ENCODE measurements at places on chromosomes 6 and 20.

DNA sequence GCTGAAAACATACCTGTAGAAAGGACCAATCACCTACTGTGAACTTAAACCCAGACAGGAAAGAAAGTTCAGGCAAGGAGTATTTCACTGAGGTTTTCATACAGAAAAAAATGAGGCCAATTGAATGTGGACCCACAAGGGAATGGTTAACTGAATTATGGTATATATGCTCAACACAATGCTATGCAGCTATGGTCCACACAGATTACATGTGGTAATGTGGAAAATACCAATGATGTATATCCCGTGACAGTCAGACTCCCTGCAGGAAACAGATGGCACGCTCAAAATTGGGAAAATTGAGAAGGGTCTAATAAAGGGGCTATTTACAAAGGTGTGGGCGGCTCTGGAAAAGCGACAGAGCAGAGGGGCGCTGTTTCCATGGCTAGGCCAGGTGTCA lies 47.1 kb upstream of the PIM1 start:
- DNase-seq, result no peak

DNA sequence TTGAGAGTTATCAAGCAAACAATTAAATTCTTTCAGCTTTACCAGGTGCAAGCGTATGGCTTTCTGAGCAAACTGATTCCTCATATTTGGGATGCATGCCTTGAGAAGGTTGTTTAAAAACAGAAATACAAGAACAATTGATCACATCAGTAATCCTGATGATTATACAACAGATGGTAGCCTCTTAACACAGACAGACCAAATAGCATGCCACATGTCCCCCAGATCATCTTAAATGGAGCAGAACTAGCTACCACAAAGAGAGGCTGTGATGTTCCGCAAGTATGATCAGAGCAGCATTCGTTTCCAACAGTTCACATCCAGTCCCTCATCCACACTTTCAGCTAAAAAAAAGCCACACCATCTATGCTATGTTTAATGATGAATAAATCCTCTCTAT lies 246.2 kb upstream of the NRSN1 start:
- DNase-seq, result no peak

- no peak for DNase-seq
Measured at GRCh38 chr6:158939255-158940159, 60.5 kb downstream of the RSPH3 start.

DNA sequence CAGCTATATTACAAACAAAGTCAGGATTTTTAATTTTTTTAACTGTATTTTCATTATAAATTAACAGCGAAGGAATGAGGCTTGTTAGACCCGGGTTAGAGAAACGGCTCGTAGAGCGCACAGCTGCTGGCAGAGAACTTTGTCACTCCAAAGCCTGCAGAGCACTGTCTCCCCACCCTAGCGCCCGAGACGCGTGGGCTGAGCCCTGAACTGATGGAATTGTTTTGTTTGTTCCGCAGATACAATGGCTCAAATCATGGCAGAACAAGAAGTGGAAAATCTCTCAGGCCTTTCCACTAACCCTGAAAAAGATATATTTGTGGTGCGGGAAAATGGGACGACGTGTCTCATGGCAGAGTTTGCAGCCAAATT lies 810 bp downstream of the LAMP5 start:
- no peak for DNase-seq

- DNase-seq, result no peak
Measured at GRCh38 chr6:85113934-85114580, 335.8 kb upstream of the NT5E start.

- DNase-seq, result no peak
Measured at GRCh38 chr20:56788671-56789610, 159.8 kb downstream of the TFAP2C start.

DNA sequence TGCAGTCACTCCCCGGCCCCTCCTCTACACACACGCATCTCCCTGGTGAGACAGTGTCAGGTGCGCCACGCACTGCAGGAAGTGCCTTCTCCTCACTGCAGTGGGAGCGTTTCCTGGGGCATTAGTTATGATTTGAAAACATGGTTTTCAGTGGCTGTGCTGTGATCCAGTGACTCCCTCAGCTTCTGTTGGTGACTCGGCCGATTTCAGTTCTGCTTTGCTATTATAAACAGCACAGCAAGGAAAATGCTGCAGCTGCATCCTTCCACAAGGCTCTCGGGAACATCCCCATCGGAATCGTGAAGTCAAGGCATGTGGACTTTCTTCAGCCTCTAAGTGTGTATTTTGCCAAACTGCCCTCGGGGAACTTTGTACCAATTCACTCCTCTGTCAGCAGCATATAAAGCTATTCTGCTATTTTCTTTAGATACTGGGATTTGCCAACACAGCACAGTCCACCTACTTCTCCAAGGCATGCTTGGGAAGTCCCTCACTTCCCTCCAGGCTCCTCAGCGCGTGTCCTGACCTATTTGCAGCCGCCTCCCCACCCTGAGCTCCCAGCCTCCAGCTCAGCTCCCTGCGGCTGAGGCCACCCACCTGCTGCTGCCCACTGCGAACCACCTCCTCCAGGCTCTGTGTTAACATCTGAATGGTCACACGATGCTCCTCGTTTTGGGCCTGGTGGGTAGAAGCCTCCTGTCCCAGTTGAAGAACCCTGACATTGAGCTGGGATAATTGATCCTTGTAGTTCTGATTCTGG lies 54.5 kb downstream of the GINS1 start:
- DNase-seq, result no peak

GRCh38 chr20:7003598-7003997 lies 236.1 kb downstream of the BMP2 start:
- no peak for DNase-seq

- no peak for DNase-seq
Measured at GRCh38 chr6:31811645-31812044, 3.4 kb downstream of the HSPA1L start.

DNA sequence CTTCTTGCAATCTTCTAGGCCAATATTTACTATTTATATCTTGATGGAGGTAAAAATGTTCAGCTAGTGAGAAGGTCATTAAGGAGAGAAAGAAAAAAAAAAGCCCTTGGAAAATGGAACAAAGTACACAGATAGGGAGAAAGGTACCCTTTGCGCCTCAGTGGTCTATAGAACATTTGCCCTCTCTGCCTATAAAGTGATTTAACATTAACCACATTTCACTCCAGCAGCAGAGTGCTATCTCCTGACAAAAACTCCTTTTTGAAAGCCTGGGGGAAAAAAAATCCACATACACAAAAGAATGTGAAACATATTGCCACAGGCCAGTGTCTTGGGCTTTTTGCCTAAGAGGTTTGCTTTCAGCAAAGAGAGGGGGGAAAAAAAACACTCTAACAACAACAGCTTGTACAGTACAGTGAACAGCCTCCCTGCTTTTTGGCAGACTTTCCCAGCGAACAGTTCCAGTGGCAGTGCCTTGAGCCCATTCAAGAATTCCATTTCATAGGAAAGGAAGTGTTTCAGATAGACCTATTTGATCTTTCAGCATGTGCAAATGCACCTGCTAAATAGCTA lies 695 bp downstream of the ARHGAP18 start:
- no peak for DNase-seq

- no peak for DNase-seq
Measured at GRCh38 chr6:53530346-53530745, 14.6 kb downstream of the GCLC start.

DNA sequence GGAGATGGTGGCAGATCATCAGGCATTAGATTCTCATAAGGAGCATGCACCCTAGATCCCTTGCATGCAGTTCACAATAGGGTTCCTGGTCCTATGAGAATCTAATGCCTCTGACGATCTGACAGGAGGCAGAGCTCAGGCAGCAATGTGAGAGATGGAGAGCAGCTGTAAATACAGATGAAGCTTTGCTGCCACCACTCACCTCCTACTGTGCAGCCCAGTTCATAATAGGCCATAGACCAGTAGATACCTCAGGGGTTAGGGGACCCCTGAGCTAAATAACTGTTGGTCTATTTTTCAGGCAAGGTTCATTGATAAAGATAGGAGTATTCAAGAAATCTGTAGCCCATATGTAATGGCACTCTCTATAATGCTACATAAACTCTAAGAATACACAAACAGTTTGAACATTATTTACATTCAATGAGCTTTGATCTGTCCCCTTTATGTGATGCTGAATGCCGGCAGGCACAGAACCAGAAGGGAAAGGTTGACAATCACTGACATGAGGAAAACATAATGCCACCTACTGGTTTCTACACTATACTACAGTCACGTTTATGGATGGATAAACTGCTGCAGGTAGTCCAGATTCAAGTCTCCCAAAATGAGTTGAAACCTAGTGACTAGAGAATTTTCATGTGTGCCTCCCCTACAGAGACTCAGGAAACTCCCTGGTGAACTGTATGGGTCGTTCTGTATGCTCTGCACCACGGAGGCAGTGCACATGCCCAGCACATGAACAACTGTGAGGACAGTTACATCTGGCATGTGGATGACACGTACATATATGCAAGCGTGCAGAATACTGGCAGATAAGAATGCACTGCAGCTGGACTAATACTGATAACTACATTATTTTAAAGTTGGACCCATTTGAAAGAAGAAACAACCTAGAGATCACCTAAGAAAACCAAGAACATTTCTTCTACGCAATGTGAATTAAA lies 72.0 kb downstream of the DST start:
- DNase-seq, result no peak

- DNase-seq, result no peak
Measured at GRCh38 chr6:97215157-97215769, 67.8 kb downstream of the MMS22L start.

DNA sequence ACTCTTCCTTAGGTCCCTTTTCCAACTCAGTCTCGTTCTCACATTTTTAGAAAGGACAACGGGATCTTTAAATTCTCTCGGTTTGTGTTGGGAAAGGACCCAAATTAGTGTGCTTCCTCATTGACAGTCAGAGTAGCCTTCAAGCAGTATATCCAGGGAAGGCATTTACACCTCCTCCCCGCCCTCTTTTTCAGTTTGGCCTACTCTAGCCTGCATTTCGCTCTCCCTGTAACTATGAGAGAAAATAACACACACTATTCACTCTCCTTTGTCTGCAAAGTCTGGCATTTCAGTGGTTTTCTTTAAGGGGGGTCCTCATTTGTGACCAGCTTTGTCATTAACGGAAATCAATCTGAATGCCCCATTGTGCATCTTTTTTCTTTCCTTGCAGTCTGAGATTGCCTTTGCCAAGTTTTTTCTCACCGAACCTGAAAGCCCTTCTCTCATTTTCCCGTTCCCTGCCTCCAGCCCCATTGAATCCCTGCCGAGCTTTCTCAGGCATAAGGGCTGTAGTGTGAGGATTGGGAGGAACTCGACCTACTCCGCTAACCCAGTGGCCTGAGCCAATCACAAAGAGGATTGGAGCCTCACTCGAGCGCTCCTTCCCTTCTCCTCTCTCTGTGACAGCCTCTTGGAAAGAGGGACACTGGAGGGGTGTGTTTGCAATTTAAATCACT lies 393 bp upstream of the FABP7 start:
- DNase-seq, result no peak

GRCh38 chr6:121828146-121828886 lies 392.9 kb downstream of the GJA1 start:
- no peak for DNase-seq

GRCh38 chr20:60565083-60565482 lies 606.9 kb downstream of the CDH26 start:
- DNase-seq, result no peak

DNA sequence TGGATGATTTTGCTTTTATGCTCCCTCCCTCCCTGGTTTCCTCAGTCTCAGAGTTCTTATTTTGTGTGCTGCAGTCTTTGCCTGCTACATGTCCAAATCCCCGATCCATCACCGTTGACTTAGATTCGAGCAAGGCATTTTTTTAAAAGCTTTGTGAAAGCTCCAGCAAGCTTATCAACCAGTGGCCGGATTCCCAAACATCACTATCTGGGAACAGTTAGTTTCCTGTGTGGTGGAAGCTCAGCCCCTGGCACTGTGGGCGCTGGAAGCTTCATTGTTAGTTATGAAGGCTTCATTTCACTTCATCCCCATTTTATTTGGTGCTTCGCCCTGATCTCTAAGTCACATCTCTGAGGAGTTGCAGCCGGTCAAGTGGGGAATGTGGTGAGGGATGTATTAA lies 44.7 kb downstream of the DEK start:
- DNase-seq, result no peak

GRCh38 chr6:148005806-148006205 lies 336.8 kb upstream of the SASH1 start:
- DNase-seq, result no peak

- no peak for DNase-seq
Measured at GRCh38 chr6:169890901-169891300, 139.5 kb downstream of the ERMARD start.

GRCh38 chr6:3771407-3772011 lies 20.0 kb upstream of the PXDC1 start:
- DNase-seq, result no peak

DNA sequence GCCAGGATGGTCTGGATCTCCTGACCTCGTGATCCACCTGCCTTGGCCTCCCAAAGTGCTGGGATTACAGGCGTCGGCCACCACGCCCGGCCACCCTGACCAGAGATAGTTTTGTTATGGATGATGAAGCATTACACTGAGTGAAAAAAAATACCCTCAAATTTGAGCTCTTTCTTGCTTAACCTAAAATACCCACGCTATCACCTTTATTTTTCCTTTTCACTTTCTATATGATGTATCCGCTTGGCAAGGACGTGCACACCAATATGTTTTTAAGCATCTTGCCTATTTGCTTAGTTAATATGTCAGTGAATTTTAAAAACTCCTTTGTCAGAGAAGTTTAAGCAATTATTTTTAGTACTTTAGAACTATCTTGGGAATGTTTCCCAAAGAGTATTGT lies 150.4 kb downstream of the INSM1 start:
- no peak for DNase-seq

DNA sequence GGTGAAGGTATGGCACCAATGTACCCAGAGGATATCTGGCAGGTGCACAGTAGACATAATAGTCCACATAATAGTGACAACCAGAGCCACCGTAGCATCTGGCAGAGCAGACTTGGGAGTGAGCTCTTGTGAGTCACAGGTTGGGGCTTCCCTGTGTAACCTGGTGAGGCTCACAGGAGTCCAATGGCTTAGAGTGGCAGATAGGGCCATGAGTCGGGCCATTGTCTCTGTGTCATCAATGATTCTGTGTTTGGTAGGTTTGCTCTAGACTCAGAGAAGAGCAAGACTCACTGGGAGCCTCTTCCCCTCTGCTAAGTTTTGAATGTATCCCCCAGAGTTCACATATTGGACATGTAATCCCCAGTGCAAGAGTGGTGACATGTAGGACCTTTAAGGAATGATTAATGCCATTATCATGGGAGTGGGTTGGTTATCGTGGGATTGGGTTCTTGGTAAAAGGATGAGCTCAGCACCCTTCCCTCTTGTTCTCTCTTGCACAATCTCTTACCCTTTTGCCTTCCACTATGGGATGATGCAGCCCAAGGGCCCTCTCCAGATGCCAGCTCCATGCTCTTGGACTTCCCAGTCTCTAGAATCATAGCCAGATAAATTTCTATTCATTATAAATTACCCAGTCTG lies 22.6 kb upstream of the SIRPA start:
- DNase-seq, result no peak

DNA sequence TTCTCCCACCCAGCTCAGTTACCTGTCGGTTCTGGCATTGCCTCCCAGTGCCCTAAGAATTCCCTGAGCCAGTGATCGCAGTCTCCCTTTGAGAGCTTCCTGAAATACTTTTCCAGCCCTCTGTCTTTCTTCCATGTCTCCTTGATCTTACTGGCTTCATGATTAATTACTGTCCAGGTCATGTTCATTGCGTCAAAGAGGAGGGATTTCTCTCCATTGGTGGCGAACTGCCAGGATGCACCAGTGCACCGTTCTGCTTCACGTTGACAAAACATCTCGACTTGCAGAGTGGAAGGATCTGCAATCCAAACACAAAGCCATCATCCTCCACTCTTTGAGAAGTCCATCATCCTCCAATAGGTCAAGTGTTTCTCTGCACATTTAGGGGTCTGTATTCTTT lies 8.6 kb downstream of the RAET1E start:
- no peak for DNase-seq

GRCh38 chr20:63942250-63942951 lies 13.8 kb downstream of the UCKL1 start:
- no peak for DNase-seq
